ENCODE measurements at places on chromosomes 7 and 10.
A peak's percentile ranks its signal among the peaks of the same experiment; 100 is the strongest.

DNA sequence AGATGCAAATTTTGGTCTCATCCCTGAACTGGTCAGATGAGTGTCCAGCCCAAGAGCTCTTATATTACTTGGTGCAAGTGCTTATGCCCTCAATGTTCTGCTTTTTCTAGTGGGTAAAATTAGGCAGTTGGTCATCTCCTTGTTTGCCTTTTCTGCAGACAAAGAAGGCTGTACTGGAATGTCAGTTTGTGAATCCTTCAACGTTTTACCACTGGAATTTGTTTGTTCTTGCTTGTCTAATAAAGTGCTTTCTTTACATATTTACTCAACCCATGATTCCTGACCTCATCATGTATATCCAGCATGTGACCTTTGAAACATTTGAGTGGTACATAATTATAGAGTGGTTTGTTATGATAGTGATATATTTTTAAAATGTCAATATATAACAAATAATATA, 232.2 kb upstream of the TEX47 start:
- no peak for DNase-seq

DNA sequence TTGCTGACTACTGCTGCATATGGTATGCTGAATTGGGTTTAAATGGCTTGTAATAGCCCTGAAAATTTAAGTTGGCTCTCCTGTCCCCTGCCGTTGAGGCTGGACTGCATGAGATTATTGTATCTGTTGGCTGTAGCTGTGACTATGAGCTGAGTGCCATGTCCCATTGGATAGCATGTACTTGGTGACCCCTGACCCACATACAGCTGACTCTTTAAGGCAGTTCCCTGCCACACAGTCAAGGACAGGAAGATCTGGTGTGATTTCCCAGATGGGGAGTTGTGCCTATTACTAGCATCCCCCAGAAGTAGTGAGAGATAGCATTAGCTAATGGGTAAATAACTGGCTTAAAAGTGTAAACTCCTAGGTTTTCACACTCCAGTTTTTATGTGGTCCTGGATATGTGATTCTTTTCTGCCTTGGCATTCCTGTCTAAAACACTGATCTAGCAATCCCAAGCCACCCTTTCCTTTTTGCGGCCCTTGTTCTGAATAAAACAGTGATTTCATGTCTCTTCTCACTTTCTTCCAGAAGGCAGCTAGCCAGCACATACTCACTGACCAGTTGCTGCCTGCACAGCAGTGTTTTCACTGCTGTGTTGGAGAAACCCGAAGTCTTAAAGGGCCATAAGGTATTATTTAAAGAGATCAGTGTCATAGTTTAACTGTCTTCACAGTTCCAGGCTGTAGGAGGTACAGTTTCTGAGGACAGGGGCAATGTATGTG, 35.9 kb downstream of the LRRC4 start:
- no peak for DNase-seq

DNA sequence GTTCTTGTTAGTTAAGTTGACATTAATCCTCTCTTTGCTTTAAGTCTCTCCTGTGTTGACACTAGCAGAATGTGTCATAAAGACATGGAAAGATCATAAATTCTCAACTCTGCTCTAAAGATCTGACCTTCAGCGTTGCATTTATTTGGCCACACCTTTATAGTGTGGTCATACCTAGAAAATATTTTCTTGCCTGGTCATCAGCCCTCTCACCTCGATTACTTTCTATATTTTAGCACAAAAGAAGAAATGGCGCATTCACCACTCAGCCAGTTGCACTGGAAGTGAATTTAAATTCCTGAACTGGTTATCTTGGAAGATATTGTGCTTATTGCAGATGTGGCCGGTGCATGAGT, 96.7 kb upstream of the PDCD4 start:
- DNase-seq: no peak

DNA sequence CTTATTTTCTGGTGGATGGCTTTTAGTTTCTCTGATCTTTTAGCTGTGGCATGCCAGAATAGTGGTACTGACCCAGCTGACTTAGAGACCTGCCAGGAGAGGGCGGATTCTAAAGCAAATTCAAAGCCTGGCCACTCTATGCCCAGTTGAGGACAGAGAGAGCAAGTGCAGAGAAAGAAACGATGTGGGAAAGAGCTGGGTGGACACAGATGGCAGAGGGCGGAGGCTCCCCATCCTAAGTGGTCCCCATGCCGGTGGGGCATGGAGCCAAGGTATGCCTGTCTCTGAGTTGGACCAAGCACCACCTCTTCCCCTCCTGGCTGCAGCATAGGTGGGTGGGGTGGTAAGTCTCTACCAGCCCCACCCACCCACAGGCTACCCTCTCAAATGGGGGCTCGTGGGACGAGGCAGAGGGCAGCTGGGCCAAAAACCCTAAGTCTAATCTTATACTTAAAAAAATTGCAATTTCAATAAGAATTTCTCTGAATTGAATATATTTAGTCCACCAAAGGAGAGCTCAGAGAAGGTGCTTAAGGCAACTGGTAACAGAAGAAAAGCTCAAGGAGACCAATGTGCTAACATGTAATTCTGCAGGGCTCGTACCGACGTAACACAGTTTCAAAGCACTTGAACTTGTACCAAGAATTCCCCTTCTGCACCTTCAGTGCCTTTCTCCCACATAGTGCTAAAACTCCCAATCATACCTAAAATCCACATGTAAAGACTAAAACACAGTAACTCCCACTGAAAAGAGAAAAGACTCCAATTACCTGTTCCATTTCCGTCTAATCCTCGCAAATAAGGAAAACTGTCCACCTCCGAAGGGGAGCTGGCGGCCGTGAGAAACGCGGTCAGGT, 85.7 kb upstream of the NMT2 start:
- DNase-seq: no peak

DNA sequence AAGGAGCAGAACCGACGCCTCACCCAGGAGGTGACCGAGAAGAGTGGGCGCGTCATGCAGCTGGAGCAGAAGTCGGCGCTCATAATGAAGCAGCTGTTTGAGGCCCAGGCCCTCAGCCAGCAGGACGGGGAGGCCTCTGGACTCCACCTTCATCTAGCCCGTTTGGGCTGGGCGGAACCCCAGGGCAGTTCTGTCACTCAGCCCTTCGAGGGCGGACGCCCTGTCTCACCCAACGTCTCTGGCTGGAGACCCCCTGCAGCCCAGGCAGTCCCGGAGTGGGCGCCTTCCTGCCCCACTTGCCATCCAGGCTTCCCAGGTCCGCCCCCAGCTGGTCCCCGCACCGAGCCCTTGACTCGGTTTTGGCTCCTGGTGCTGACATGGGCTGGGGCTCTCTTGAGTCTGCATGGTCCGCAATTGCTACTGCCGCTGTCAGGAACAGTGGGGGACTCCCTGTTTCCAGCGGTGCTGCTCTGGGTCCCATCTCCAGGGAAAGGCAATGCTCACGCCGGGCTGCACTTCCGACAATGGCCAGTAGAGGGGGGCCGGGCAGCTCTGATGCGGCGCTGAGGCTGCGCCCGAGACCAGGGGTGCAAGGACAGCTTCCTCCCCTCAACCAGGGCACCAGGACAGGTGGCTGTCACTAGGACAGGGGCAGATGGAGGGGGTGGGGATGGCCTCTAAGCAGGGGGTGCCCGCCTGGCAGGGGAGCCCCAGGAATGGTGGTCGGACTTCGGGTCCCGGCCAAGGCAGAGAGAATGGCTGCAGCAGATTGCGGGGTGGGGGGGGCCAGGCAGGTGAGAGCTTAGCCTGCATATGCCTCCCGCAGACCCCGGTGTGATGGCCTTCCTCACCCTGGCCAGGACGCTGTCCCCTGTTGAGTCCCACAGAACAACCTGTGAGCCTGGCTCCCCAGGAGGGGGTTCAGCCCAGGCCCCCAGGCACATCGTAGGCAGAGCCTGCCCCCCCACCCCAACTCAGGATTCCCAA, 71.2 kb upstream of the KCTD7 start:
- peak; percentile 27 for DNase-seq

GRCh38 chr10:121610798-121611323, 12.6 kb upstream of the FGFR2 start:
- no peak for DNase-seq

DNA sequence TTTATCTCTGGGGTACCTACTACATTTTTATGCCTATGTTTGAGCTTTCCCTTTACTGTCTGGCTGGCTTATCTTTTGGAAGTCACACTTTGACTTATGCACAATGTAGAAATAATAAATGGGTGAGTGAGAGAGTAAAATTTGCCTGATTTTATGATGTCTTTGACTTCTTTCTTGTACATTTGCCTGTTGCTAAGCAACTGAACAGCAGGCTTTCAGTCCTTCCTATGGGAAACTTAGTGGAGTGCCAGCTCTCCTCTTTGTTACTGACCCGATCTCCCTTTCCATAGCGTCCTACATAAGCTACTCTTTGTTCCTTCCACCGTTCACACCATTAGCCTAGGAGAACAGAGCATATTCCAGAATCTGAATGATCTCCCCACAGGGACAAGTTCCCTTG, 4.2 kb downstream of the TAS2R60 start:
- no peak for DNase-seq
